ENCODE measurements at places on chromosomes 5 and 9.

- DNase-seq, result no peak
These were observed 46.1 kb downstream of the DCP2 start for GRCh38 chr5:113022661-113023060.

GRCh38 chr9:89038382-89039103, 47.3 kb downstream of the S1PR3 start:
- DNase-seq, result peak; percentile 31

- DNase-seq, result no peak
These were observed 289.7 kb upstream of the SEMA6A start for GRCh38 chr5:116864157-116864837.

DNA sequence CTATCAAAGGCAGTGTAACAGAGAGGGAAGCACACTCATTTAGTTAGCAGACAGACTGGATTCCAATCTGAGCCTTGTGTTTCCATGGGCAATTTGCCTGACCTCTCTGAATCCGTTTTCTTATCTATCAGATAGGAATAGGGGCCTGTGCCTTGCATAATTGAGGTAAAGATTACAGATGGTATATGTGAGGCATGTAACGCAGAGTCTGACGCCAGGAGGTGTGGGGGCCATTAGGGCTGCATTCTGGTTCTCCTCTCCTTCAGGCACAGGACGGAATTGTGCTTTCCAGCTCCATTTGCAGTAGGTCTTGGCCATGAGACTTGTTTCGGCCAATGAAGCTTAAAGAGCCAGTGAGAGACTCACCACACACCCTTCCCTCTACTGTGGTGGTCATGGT, 97.6 kb downstream of the FRMD3 start:
- no peak for DNase-seq

DNA sequence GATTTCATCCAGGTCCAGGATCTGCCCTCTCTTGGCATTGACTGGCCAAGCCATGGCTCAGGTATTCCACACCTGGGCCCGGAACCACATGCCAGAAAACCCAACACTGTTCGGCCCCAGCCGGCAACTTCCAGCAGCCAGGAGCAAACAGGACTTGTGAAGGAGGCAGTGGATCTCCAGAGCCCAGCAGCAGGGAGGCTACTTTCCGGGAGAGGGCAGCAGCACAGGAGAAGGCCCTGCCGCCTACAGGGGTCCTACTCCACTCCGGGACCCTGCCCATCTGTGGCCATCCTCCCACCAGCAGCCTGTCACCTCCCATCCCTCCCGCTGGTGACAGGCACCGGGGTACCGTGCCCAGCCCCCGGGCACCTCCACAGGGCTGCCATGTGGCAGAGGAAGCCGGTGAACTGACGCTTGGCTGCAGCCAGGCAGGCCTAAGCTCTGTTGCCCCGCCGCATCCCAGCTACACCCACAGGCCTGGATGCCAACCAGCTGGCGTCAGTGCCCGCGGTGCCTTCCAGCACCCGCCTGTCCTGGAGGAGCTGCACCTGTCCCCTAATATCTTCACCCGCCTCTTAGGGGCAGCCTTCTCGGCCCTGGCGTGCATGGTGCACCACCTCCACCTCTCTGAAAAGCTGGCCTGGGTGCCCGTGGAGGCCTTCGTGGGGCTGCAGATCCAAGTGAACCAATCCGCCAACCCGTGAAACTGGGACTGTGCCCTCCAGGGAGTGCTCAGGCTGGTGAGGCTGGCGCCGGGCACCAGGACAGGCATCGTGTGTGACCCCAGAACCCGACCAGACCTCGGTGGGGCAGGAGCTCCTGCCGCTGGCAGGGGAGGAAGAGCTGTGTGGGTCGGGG, 18.9 kb upstream of the SLC30A5 start:
- no peak for DNase-seq

GRCh38 chr5:154047324-154047723, 8.6 kb downstream of the MFAP3 start:
- DNase-seq, result no peak
